SK-N-SH (cell line): ENCODE measurements at places on chromosomes 3 and 15.

- peak; percentile 3 for DNase-seq
These were observed 51.2 kb downstream of the CFAP20DC start for GRCh38 chr3:58998476-58999117.

DNA sequence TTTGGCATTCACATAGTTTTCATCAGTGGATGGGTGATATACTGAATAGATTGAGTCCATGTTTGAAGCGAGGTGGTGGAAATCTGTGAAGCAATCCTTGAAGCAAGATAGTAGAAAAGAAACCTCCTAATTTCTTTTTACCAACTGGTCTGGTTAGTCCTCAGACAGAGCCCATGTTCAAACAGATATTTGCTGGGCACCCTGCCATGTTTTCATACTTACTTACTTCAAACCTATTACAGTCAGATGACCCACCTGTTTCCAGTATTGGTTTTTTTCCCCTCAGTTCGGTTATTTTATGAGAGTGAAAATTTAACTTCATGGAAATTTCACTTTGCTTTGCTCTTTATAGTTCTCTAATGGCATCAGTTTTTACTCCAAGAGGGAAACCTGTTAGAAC is 23.7 kb downstream of the EXOSC7 start:
- DNase-seq: no peak

GRCh38 chr3:20125897-20126296 is 60.1 kb downstream of the SGO1 start:
- no peak for DNase-seq

- DNase-seq: no peak
These were observed 216.1 kb downstream of the SLCO3A1 start for GRCh38 chr15:92069308-92070250.

GRCh38 chr3:126052196-126053058 is 31.5 kb downstream of the SLC41A3 start:
- DNase-seq: no peak

DNA sequence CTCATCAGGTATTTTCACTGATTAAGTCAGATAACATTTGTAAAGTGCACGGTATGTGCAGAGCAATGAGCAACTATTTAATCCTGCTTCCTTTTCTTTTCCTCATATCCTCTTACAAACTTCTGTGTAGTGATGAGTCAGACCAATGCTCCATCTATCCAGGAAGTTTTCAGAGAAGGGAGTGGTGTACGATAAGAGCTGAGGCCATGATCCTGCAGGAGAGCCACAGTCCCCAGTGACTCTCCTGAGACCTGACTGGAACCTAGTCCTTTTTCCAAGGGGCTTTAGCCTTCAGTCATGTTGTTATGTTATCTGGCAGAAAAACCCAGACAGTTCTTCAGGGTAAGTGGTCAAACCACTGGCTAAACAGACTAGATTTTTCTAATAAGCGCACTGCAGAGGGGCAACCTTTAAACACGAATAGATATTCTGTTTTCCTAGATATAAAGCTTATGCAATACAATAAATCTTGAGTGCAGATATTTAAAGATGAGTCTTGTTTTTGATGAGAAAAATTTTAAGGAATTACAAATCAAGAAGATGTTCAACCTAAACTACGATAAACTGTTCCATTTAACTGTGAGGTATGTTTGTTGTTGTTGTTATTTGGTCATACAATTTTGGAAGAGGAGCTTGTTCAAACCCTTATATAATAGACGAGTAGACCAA is 110.5 kb upstream of the RAP2B start:
- DNase-seq: no peak

GRCh38 chr3:54853573-54854404 is 74.1 kb downstream of the LRTM1 start:
- DNase-seq: peak; percentile 86
